ENCODE measurements at places on chromosomes 2 and 18. TPM values are rescaled to one million over a fixed set of nuclear protein-coding genes. Genes with fewer than 3 reads are reported as not detected.

GRCh38 chr2:14355102-14355501, 277.4 kb upstream of the LRATD1 start:
- no peak for DNase-seq

DNA sequence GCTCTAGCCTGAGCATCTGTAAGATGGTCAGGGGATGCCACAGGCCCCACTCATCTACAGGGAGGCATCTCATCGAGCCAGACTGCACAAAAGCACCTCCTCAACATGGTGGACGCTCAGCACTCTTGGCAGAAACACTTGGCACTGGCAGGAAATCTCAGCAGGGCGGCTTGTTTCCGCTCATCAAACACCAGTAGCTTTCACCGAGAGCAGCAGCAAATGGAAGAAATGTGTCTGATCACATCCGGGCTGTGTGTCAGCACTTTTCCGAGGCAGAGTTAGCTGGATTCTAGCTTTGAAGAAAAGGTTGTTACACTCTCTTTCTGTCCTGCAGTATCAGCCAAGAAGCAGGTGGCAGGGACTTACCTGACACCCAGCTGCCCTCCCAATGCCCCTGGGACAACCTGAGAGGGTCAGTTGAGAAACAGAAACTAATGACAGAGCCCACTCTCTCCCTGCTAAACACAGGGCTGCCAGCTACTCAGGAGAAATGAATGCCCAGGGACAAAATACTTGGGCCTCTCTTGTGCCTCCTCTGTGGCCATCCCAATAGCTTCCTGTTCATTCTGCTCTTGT, 68.9 kb upstream of the FZD7 start:
- no peak for DNase-seq

- peak; percentile 82 for DNase-seq
Measured at GRCh38 chr2:173990970-173991819, 26.0 kb upstream of the SP3 start.

DNA sequence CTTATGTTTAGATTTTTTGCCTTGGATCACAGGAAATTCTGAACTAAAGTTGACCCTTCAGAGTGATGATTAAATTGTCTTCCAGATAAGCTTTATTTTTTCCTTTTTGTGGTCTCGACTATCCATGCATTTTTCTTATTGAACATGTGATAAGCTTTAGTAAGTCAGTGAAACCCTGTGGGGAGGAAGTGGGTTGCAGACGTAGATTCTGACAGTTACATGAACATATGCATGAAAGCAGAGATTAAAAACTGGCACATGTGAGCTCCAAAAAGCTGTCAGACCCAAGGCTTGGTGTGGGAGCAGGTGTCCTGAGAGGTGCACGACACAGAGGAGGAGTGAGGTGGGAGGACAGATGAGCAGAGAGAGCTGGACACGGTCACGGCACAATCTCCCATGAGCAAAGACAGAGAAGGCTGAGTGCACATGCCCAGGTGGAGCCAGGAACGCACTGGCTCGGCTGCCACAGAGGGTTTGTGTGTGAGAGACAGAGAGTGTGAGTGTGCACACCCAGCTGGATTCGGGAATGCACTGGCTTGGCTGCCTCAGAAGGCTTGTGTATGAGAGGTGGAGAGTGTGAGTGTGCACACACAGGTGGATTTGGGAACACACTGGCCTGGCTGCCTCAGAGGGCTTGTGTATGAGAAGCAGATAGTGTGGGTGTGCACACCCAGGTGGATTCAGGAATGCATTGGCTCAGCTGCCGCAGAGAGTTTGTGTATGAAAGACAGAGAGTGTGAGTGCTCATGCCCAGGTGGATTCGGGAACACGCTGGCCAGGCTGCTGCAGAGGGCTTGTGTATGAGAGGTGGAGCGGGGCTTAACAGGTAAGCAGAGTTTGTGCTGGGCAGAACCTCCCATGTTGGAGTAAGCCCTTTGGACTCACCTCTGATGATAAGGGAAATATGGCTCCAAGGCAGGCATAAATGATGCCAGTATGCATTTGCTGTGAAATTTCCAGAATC, 849.1 kb upstream of the SALL3 start:
- DNase-seq = no peak

KCNJ3 gene
- 0.16 TPM for total RNA-seq

ARHGAP25 gene
- total RNA-seq = 4.4 TPM

PKDCC gene
- total RNA-seq = 75.0 TPM

COL4A3 gene
- total RNA-seq = 6.1 TPM

ASPRV1 gene
- total RNA-seq = 0.46 TPM

- DNase-seq = no peak
Measured at GRCh38 chr2:212237350-212238095, 301.1 kb downstream of the ERBB4 start.

DNA sequence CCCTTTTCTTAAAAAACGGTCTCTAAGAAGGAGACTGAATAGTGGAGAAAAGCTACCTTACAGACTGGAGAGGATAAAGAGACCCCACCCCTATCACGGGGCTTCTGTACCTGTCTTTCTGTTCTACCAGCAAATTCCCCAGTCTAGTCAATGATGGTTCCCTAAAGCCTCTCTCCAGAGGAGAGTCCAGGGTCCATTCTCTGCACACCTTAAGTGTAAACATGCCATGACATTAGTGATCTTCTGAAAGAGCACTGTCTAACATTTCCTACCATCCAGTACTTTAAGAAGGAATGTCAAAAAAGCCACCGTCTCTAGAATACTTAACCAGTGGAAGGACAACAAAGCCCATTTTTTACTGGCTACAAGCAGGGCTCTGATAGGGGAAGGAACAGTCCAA, 17.0 kb upstream of the ERCC3 start:
- no peak for DNase-seq

DNA sequence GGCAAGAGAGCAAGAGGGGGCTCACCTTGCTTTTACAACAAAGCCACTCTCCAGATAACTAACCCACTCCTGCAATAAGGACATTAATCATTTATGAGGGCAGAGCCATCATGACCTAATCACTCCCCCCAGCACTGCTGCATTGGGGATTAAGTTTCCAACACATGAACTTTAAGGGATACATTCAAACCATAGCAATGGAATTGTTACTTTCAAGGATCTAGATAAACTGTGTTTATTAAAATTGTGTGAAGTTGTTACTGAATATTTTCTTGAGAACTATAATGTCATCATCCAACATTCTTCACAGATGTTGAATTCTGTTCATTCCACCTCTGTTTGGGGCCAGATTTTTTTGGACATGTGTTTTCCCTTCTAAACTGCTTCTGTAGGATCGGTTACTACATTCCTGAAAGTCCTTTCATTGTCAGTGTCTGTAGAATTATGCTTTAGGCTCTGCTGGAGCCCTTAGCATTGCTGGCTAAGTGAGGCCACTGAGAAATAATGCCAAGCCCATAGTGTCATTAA, 50.4 kb downstream of the SPATS2L start:
- DNase-seq = no peak

DNA sequence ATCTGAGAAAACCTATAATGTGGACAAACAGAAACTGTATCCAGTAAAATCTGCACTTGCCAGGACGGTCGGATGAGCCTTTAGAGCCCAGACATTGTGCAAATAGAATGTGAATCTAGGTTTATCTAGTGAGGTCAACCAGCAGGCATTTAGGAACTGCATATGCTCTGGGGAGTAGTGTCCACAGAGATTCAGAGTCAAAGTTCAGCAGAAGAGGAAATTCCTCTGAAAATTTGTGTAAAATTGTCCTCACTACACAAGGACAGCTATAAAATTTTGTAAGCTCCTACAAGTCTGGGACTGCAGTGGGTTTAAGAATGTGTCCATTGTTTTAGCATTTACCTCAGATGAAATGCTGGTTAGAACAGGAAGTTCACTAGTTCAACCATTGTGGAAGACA, 9.8 kb upstream of the NDUFV2 start:
- no peak for DNase-seq

CDH20 gene
- total RNA-seq = not detected

GRCh38 chr2:233407771-233408181, 53.5 kb downstream of the DGKD start:
- no peak for DNase-seq

PELI1 gene
- 14.2 TPM for total RNA-seq

- no peak for DNase-seq
Measured at GRCh38 chr2:159753797-159754196, 41.5 kb downstream of the MARCHF7 start.

DYNAP gene
- not detected for total RNA-seq

GRCh38 chr18:44759925-44760342, 79.2 kb downstream of the SETBP1 start:
- no peak for DNase-seq

DNA sequence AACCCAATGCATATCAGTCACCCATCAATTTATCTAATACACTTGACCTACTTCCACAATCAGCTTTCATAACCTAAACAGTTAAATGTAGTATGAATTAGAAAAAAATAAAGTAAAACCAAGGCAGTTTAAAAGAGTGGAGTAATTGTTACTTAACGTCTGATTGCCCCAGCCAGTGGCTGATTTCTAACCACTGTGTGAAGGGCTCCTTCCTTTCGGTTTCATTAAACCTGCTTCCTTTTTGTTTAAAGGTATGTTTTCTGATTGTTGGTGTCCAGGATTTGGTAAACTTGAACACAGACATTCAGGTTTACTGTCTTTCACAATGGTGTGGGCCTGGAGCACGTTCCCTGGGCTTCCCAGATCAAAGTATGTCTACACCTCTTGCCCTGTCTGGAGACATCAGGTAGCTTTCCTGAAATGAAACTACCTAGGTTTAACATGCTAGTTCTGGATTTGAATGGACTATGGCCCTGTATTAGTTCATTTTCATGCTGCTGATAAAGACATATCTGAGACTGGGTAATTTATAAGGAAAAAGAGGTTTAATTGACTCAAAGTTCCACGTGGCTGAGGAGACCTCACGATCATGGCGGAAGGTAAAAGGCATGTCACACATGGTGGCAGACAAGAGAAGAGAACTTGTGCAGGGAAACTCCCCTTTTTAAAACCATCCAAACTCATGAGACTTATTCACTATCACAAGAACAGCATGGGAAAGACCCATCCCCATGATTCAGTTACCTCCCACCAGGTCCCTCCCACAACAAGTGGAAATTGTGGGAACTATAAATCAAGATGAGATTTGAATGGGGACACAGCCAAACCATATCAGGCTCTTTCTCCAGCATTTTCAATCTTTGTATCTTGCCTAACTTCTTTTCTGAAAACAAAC, 605.2 kb upstream of the ID2 start:
- no peak for DNase-seq

DNA sequence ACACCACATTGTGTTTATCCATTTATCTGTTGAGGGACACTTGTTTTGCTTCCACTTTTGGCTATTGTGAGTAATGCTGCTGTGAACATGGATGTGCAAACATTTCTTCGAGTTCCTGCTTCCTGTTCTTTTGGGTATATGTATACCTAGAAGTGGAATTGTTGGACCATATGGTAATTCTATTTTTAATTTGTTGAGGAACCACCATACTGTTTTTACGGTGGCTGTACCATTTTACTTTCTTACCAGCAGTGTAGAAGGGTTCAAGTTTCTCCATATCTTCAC, 23.1 kb downstream of the ANXA4 start:
- no peak for DNase-seq

DNA sequence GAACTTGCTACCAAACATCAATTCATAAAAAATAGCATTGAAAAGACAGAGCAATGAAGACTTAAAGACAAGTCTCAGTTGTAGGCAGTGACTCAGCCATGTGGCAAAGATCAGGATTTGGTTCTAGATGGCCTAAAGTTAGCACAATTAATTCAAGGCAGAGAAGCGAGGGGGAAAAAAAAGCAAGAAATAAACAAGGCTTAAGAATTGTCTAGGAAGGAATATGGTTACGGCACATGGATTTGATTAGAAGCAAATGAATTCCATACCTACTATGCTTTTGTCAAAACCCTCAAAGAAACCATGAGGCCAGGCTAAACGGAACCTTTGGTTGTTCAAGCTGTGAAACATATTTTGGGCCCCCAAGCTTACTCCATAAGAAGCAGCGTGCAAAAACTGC, 362.2 kb upstream of the KCNH7 start:
- no peak for DNase-seq

GAL3ST2 gene
- not detected for total RNA-seq

POTEJ gene
- 0.10 TPM for total RNA-seq

All from heart left ventricle (tissue), 16 donors.